Kidney glomerular epithelial cell (primary cell): ENCODE measurements at places on chromosomes 1 and 21.
A peak's percentile ranks its signal among the peaks of the same experiment; 100 is the strongest.

DNA sequence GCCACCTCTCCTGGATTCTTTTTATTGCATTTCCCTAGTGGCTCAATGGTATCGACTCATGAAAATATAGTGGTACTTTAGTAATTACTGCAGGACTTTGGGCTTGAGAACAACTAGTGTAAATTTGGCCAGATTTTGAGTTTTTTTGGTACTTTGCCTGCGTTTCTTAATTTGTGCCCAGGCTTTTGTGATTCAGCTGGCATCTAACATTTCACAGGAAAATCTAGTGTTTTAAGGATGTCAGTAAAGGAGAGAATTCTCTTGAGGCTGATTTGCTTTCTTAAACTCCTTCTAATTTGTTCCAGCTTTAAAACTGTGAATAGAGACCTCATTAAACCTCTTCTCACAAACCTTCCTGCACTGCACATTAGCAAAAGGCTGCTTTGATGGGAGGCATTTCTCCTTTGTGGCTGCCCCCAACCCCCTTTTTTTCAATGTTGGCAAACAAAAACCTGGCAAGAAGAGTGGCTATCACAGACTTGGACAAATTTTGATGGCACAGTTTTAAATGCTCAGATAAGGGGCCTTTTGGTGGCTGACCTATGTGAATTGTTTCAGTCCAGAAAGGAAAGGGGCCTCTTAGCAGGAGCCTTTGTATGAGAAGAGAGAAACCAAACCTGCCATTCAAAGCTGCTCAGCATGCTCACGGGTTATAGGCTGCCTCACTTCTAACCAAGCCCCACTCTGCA lies 113.4 kb upstream of the RAVER2 start:
- DNase-seq, result no peak

GRCh38 chr1:169236143-169236542 lies 129.7 kb downstream of the ATP1B1 start:
- DNase-seq, result no peak

DNA sequence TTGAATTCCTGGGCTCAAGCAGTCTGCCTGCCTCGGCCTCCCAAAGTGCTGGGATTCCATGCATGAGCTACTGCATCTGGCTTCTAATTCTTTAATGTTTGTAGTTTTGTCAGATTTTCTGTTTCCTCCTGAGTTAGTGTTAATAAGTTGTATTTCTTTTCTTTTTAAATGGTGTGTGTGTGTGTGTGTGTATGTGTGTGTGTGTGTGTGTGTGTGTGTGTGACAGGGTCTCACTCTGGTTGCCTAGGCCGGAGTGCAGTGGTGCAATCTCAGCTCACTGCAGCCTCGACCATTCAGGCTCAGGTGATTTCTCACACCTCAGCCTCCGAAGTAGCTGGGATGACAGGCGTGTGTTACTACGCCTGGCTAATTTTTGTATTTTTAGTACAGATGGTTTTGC lies 50.2 kb downstream of the ADARB1 start:
- no peak for DNase-seq

GRCh38 chr1:234307726-234308125 lies 65.5 kb upstream of the COA6 start:
- no peak for DNase-seq

DNA sequence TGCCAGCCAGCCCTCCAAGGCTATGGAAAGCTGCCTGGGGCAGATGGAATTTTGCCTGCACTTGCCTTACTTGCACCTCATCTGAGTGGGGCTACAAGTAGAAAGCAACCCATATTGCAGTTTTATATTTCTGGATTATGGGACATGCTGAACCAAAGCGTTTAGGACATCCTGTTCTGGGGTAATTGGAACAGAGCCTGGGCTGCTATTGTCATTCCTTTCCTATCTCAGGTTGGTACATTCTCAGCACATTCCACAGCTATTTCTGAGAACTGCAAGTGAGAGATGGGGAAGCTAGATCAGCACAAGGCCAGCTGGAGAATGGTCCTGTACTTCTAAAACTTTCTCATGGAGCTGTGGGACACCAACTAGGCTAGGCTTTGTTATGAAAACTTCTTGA lies 713.8 kb downstream of the KCNT2 start:
- DNase-seq, result no peak

DNA sequence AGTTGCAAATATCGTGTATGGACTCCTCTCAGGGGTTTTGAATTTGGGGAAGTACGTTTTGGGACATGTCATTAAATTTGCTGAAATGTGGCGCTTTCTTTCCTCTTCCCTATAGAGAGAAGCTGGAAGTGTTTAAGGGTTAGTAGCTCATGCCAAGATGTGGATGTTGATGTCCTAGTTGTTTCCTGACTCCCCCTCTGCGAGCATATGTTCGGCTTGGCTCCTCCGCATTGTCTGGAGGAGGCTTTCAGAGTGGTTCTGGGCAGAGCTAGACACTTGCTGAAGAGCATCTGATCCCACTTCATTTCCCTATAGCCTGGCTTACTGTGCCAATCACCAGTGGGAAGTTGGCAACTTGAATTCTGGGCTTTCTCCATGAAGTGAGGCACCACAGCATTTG lies 347.4 kb upstream of the B3GALT2 start:
- no peak for DNase-seq

DNA sequence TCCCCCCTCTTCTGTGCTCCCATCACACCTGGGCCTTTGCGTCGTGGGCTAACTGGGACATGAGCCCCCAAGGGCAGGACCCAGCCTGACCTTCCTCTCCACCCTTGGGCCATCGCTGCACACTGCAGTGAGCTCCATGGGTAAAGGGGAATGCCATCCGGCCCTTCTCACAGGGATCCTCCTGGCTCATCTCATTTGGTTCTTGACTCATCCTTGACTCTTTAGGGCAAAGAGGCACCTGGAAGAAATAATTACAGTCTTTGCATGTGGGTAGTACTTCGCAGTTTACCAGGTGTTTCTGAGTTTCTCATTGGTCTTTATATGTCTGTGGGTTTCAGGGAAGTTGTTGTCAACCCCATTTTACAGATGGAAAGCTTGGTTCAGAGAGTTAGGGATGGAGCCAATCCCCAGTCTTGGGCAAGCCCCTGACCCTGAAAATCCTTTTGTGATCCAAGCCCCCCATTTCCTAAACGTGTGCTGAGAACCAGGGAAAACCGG lies 59.3 kb upstream of the ID3 start:
- no peak for DNase-seq

- peak; percentile 12 for DNase-seq
Observed at GRCh38 chr1:227729881-227730629, 5.0 kb downstream of the JMJD4 start.

DNA sequence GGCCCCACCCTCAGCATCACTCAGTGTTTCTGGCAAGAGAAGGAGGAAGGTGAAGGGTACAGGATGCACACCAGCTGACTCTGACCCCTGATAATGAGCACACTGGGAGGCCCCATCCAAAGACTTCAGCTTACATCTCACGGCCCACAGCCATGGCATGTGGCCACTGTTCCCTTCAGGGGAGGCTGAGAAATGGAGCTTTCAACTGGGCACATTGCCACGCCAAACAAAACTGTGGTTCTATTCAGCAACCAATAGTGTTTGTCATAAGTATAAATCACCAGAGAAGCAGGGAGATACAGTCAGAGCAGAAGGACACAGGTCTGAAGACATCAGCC lies 12.7 kb upstream of the TRAF3IP3 start:
- DNase-seq, result peak; percentile 54

GRCh38 chr1:42523171-42523570 lies 60.1 kb downstream of the CCDC30 start:
- no peak for DNase-seq

DNA sequence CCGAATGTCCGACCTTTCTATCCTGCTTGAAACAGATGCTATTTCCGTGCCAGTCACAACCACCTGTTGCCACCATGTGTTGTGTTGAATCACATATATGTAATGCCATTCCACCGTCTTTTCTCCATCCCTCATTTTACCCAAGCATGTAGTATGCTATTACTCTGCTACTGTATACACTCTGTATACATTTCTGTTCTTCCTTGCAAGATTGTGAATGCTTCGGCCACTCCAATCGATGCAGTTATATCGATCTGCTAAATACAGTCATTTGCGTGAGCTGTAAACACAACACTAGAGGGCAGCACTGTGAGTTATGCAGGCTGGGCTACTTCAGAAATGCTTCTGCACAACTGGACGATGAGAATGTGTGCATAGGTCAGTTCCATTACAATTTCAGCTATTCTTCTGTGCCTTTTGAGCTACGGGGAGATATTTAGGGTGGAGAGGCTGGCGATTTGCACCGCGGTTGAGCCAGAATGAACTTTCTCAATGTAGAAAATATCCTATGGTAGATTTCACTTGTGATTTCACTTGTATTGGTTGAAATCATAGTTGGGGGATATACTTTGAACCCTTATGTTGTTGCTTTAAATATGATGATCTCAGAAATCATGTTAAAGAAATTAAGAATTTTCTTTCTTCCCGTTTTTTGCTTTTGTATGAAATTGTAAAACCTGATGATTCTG lies 289.8 kb downstream of the NTNG1 start:
- peak; percentile 39 for DNase-seq

DNA sequence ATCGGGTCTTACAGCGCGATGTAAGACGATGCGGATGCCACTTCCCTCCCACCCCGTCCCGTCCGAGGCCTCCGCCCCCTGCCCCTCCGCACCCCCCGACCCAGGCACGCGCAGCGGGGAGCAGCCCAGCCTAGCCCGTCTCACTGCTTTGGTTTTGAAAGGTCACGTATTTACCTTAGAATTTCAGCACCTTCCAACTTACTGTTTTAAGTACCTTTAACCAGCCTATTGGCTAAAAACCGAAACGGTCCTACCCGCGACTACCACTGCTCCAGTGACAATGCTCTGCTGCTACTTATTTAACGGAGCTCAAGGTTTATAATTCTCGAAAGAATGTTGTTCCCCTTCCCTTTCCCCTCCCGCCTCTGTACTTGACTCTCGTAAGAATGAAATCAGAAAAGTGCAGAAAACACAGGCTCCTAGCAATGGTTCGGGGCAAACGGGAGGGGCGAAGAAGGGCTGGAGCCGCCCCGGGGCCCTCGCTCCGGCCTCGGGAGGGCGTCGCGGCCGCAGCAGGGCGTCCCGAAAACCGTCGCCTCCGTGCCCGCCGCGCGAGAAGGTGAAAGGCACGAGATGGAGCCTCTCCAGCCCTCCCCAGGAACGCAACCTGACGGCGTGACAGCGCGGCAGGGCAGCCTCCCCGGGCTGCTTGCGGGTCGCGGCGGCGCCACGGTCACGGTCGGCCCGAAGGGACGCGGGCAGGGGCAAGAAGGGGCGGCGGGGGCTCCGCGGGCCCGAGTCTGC lies 667 bp downstream of the TMEM50B start:
- peak; percentile 41 for DNase-seq

- DNase-seq, result no peak
Observed at GRCh38 chr1:100941580-100942216, 45.8 kb downstream of the SLC30A7 start.

GRCh38 chr1:89995598-89996449 lies 914 bp downstream of the ZNF326 start:
- no peak for DNase-seq

DNA sequence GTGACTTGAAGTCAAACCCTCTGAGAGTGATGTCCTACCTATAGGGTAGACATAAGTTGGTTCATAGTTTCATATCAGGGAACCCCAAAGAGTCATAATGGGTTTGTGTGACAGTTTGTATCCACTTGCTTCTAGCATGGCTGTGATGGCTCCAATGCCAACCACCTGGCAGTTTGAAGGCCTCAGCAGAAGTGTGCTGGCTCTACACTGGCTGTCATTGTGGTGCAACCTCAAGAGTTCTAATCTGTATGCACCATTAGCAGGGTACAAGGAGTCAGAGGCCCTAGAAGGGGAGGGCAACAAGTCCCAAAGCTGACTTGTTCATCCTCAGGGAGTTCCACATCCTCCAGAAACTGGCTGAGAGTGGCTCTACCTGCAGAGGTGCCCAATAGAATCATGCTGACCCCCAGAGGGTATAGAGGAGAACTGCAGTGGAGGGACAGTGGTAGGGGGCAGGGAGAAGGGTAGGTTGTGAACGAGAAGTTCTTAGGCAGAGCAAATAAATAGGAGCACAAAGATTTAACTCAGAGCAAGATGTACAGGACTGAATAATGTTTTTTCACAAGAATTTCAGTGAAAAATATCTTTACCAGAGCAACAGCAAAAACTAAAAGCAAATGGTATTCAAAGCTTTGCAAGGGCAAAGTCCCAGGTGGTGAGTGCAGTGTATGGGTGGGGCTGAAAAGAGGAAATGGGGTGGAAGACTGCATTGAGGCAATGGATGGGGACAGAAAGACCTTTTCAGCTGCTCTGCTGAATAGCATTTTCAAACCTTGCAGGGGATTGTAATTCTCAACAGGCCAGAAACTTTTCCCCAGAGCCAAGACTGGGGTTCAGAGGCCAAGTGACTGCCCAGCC lies 3.2 kb downstream of the FCRL2 start:
- DNase-seq, result no peak

DNA sequence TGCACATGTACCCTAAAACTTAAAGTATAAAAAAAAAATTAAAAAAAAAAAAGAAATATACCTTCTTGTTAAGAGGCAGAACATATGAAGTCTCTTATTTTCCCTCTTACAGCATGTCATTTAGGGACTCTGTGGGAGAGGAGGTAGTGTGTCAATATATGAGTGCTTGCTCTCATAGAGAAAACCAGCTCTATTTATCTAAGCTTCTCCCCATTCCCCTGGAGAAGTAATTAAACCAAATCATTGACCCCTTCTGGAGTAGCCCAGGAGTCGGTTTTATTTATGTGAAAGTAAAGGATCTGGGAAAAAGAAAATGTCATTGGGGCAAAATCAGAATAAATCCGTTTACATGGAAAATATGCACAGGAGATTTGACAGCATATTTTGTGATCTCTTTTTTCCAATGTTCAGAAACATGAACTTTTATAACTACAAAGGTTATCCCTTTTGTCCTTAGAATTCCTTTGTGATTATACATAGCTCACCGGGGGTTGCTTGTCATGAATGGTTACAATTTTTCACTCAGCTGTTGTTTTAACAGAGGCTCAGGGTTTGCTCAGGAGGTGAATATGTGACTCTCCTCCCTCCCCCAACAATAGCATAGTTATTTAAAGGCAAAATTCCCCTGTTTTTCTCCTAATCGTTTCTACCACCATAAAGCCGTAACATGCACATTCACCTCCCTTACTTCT lies 114.5 kb upstream of the C1orf21 start:
- peak; percentile 55 for DNase-seq

- DNase-seq, result no peak
Observed at GRCh38 chr21:38236232-38236631, 20.6 kb upstream of the KCNJ15 start.

GRCh38 chr1:219518168-219518906 lies 94.6 kb downstream of the ZC3H11B start:
- peak; percentile 66 for DNase-seq
